Panc1 (cell line): ENCODE measurements at places on chromosomes 6 and 20. TPM values are rescaled to one million over a fixed set of nuclear protein-coding genes. Genes with fewer than 3 reads are reported as not detected.

Gene HSPA1L
- total RNA-seq = 2.8 TPM

Gene TP53TG5
- not detected for total RNA-seq

Gene RFX6
- total RNA-seq = not detected

DNA sequence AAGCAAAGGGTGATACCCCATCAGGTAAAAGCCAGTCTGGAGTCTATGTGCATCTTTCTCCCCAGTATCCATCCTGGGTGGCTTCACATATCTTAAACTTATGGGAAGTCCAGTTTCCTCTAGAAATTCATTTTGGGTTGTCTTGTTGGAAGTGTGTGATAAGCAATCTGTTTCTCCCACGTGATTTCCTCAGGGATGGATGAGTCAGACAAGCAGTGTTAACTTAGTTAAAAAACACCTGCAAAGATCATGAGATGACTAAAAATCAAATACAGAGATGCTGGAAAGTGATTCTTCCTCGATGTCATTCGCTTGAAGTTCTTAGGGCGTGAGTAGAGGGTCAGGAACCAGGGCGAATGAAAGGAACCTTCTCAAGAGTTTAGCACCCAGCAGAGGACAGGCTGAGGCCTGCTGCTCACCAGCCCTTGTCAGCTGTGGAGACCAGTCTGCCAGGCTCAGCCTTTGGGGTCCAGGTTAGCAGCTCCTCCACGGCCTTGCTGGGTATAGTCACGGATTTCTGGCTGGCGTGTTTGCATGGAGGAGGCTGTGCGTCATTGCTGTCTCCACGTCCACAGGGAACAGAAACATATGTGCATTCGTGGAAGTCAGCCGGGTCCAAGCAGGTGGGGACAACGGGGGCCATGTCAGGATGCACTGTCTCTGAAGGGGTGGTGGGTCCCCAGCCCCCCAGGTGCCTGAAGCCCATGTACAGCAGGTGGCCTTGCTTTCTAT is 2.8 kb upstream of the PNPLA1 start:
- no peak for DNase-seq

DNA sequence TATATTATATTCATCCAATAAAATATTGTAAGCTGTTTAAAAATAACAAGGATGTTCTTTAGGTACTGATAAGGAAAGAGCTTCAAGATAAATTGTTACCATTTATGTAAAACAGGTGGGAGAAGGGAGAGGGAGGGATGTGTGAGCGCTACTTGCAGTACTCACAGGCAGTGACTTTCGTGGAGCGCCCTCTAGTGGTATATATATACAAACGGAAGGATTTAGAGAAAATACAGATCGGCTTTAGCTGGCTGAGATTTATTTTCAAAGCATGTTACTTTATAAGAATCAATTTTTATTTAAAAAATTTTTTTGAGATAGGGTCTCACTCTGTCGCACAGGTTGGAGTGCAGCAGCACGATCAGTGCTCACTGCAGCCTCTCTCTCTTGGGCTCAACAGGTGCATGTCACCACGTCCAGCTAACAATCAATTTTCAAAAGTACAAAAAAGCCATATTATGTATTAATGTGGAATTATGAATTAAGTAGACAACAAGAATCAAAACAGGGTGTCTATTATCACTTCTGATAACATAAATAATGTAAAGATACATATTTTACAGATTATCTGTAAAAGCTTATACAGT is 3.3 kb upstream of the MOG start:
- no peak for DNase-seq

GRCh38 chr6:41344876-41345275 is 9.5 kb downstream of the NCR2 start:
- DNase-seq = no peak

DNA sequence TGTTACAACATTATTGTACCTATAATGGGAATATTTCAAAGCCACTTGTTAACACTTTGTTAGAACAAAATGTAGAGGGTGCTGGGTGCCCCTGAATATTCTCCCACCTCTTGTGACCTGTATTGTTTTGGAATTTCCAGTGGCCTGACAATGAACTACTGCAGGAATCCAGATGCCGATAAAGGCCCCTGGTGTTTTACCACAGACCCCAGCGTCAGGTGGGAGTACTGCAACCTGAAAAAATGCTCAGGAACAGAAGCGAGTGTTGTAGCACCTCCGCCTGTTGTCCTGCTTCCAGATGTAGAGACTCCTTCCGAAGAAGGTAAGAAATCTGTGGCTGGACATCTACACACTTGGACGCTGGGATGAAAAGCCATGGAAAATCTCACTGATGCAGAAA is 28.9 kb downstream of the PLG start:
- no peak for DNase-seq

DNA sequence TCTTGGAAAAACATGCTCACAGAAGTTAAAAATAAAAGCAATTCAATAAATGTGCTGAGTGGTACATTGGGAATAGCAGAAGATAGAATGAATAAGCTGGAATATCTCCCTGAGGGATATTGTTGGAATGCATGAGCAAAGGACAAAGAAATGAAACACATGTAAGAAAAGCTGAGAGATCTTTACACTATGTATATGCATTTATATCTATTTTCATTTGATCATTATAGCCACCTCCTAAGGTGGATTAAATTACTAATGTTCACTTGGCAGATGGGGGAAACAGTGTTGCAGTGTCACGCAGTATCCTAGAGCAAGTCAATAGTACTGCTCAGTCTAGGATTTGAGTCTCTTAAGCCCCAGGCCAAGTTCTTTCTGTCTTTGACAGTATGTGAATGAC is 542.0 kb upstream of the MARCKS start:
- no peak for DNase-seq

GRCh38 chr20:34531608-34532265 is 15.5 kb downstream of the DYNLRB1 start:
- DNase-seq = no peak

DNA sequence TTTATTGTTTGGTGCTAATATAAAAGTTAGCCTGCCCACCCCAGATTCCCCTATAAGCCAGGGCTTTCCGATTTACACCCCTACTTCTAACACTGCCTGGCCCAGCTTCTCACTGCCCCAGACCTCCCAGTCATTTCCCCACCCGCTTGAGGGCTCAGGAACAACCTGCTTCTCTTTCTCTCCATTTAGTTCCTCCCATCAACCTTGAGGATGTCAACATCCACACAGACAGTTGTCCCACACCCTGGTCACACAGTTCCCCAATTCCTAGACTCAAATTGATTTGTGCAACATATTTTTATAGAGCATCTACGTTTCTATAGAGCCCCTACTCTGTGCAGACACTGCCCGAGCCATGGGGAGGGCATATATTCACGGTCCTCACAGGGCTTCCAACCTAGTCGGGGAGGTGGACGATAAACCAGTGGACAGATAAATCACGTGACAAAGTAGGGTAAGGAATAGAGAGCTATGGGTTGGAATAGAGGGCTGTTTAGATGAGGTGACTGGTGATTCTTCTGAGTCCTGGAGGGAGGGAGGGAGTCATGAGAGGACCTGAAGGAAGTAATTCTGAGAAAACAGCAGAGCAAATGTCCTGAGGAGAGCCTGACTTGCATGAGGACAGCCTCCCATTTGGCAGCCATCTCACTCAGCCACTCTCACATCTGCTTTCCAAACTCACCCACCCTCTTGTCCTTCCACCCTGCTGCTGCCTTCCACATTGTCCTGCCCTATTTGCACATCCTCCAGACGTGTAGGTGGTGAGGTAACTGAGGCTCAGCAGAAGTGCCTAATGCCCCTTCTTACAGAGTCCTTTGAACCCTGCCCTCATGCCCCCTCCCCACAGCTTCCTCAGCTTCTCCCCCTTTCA is 6.3 kb downstream of the GABRR2 start:
- DNase-seq = no peak

GRCh38 chr6:139823099-139823807 is 448.8 kb upstream of the CITED2 start:
- no peak for DNase-seq

DNA sequence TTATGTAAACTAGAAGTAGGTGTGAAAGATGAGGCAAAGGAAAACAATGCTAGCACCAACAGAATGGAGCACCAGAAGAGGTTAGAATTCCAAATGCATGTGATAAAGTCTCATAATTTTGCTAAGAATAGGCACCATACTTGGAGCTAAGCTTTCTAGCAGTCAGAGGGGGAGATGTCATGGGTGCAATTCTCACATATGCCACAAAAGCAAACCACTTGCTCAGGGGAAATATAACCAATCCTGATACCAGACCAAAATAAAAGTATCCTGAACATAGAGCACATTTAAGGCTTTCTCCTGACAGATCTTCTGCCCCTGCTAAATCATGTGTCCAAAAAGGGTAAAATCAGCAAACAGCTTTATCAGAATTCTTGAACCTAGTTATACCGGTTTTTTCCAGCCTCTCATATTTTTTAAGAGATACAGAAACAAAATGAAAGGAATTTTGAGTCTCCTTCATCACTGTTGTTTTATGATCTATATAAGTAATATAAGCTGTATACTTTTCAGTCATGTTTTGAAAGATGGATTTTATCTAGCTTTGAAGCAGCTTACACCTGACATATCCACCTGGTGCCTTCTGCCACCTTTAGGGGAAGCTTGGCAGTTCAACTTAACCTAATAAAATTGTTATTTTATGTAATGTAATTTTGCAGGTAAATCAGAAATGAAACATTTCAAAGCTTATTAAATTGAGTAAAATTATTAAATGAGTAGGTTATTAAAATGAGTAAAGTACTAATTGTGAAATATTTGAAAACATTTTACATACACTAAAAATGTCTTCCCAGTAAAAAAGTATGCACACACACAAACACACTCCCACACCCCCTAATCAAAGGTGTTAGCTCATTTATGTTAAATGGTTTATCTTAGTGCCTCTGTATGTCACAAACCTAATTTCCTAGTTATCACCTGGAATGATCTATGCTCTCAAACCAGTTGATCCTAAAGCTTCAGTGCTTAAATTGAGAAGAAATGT is 2.8 kb downstream of the SPO11 start:
- DNase-seq = no peak
